GM12878 (cell line): ENCODE measurements at places on chromosomes 11 and 22. TPM values are rescaled to one million over a fixed set of nuclear protein-coding genes. Genes with fewer than 3 reads are reported as not detected.

DNA sequence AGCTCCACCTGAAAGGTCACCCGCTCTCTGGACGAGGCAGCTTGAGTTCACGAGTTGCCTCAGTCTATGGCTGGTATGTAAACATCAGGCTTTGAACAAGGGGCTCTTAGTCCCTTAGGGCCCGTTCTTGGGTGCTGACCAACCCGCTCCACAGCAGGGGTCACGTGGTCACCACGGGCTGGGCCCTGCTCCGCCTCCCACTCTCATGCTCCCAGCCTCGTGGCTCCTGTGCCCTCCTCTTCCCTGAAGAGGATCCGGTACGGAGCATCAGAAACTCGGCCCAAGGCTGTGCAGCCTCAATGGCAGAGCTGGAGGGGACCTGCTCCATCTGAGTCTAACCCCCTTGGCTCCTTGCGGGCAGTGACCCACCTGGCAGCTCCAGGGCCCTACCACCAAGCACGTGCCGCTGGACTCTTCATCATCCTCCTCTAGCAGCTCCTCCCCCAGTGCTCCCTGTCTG is 54.2 kb upstream of the TTLL12 start:
- DNase-seq = no peak

SMIM38 gene
- 0.63 and 0.67 TPM in 2 replicates for polyA plus RNA-seq

DNA sequence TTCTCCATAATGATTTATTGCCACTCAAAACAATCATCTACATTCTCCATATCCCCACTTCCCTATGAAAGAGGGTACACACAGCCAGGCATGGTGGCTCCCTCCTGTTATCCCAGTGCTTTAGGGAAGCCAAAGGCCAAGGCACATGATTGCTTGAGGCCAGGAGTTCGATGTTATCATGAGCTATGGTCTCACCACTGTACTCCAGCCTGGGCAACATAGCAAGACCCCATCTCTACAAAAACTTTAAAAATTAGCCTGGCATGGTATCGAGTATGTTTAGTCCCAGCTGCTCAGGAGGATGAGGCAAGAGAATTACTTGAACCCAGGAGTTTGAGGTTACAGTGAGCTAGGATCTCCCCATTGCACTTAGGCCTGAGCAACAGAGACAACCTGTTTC is 6.0 kb downstream of the HPS5 start:
- no peak for DNase-seq

GTSE1 gene
- 39.4 and 43.9 TPM in 2 replicates for polyA plus RNA-seq

IL18 gene
- polyA plus RNA-seq = 0.13 and 0.15 TPM in 2 replicates

GRCh38 chr11:128882451-128882850 is 8.7 kb upstream of the KCNJ5 start:
- no peak for DNase-seq

DNA sequence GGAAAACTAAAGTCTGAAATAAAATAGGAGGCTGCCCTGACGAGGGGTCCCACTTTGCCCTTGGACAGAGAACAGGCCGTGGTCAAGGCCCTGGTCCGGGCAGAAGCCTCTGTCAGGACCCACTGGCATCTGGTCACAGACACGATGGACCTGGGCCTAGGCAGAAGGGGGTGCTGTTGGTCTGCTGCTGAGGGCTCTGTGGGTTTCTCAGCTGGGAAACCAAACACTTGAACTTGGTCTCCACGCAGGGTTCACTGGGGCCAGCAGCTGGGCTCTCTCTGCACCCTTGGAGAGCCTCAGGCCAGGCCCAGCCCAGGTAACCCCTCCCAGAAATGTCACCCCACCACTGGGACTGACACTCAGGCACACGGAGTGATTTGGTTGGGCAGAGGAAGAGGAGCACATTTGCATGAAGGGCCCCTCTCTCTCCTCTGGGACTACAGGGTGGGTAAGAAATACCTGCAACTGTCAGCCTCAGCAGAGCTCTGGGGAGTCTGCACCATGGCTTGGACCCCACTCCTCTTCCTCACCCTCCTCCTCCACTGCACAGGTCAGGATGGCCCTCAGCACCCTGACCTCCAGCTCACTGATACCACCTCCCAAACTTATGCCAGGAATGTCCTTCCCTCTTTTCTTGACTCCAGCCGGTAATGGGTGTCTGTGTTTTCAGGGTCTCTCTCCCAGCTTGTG is 48.1 kb upstream of the TOP3B start:
- peak; percentile 84 for DNase-seq

DNA sequence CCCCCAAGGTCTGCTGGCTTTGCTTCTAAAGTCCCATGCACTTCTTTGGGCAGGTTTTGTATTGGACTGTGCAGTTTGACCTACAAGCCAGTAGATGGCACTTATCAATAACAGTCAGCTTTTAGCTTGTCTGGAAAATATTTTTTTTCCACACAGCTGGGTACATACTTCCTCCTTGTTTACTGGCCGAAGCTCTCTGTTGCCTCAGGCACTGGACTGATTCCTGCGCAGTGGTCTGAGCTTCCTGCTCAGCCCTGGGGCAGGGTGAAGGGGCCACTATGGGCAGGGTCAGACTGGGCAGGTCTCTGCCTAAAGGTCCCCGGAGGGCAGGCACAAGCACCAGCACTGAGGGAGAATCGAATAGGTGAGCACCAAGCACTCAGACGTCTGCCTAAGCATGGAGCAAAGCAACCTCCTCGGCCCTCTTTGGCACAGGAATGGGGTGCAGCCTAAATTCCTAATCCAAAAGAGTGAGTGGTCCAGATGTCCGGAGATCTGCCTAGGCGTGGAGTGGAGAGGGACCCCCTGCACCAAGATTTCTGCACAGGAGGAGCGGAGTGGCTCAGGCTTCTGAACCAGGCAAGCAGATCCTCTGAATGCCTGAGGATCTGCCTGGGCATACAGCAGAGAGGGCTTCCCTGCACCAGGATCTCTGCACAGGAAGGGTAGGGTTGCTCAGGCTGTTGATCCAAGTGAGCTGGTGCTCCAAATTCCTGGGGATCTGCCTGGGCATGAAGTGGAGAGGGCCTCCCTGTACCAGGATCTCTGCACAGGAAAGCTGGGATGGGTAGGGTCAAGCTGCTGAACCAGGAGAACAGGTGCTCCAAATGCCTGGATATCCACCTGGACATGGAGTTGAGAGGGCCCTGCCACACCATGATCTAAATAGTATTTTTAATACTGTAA is 105.9 kb upstream of the C11orf58 start:
- DNase-seq = no peak

DNA sequence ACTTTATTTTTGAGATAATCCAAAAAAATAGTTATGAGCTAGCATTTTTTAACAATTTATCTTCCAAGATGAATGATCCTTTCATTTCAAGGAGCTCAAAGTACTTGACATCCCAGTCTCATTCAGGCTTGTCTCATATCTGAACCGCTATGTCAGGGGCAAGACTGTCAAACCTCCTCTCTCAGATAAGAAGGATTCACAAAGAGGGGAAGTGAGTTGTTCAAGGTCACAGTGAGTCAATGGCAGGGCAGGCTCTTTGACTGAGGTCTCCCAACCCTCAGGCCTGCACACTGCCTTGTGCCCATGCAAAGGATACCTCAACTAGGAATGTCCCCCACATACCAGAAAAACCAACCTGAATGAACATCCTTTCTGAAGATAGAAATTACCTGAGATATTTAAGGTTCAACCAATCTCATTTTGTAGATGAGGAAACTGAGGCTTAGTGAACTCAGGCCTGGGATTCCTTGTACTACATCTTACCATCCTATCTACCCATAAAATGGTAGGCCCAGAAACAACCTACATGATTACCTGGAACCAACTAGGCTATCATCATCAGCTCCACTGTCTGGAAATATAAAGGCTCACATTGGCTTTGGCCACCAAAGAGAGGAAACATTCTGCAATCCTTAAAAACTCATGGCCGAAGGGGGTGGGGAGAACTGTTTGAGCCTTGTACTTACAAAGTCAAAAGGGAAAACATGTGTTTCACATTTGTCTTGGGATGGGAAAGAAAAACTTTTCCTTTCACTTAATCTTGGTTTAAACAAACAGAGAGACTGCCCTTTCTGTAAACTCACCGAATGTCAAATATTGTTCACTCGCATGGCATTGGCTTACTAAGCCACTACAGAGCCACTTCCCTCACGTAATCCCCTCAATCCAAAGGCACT is 51.1 kb downstream of the LIF start:
- DNase-seq = no peak

MPPED2 gene
- polyA plus RNA-seq = 0.38 TPM in 1 of 2 replicates, not detected in the other

DNA sequence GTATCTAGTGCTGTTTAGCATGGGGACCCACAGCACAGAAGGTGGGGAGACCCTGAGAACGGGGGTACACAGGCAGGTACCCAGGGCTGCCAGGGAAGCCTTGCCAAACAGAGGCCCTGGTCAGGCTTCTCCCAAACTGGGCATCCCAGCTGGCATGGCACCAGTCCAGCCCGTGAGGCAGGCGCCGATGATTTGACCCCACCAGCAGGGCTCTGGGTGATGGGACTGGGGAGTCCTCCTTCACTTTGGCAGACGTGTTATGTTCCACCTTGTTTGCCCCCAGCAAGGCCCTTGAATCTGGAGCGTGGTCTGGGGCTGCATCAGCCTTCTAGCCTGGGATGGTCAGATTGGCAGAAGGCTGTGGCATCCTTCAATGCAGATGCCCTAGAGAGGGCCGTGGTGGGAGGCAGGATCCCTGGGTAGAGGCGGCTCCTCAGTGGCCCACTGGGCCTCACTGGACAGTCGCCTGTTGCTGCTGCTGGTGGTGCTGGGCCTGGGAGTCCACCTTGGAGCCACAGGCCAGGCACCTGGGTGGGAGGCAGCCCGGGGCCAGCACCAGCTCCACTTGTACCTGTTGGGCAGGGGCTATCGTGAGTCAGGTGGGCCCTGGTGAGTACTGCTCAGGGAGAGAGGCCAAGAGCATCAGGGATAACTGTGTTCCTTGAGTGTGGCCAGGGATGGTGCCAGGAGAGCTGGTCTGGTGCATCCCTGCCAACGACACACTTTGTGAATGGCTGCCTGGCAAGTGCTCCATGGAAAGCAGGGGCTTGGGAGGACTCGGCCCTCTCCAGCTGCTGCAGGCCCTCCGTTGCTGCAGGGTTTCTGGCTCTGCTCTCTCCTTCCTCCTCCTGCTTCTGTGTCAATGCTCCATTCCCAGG is 3.3 kb downstream of the ADORA2A start:
- no peak for DNase-seq
